ENCODE measurements at places on chromosomes 4 and X.

DNA sequence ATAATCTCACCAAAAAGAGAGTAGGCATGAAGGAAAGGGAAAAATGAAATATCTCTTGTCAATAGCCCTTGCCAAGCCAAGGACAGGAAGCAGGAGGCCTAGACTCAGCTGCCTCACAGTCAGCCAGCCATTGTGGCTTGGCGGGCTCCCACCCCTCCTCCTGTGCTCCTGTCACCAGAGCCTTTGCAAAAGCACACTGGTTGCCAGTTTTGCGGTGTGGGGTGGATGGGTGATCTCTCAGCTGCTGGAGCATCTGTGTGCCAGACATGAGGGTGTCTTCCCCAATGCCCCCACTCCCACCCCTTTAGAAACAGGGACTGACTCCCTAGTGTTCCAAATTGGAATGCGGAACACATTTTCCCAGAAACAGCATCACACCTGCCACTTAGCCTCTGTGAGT is 26.1 kb downstream of the ARHGEF6 start:
- no peak for DNase-seq

DNA sequence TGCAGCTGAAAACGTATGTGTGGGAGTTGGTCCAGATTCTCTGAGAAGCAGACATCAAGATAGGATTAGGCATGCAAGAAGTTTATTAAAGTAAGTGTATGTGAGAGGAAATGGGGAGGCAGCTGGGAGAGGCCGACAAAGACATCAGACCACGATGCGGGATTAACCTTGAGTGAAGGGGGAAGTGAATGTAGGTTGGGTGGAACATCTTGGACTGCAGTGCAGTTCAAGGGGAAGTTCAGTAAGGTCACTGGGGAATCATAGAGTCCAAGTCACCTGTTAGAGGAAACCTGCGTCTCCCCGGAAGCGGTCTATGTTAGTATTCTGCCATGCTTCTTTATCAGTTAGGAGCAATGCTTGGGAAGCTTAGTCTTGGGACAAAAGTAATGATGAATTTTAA is 22.0 kb downstream of the CXCL8 start:
- no peak for DNase-seq

- DNase-seq = no peak
Measured at GRCh38 chr4:113555868-113556267, 205.7 kb downstream of the CAMK2D start.

GRCh38 chr4:88447371-88448095 is 9.4 kb upstream of the HERC5 start:
- DNase-seq = no peak

DNA sequence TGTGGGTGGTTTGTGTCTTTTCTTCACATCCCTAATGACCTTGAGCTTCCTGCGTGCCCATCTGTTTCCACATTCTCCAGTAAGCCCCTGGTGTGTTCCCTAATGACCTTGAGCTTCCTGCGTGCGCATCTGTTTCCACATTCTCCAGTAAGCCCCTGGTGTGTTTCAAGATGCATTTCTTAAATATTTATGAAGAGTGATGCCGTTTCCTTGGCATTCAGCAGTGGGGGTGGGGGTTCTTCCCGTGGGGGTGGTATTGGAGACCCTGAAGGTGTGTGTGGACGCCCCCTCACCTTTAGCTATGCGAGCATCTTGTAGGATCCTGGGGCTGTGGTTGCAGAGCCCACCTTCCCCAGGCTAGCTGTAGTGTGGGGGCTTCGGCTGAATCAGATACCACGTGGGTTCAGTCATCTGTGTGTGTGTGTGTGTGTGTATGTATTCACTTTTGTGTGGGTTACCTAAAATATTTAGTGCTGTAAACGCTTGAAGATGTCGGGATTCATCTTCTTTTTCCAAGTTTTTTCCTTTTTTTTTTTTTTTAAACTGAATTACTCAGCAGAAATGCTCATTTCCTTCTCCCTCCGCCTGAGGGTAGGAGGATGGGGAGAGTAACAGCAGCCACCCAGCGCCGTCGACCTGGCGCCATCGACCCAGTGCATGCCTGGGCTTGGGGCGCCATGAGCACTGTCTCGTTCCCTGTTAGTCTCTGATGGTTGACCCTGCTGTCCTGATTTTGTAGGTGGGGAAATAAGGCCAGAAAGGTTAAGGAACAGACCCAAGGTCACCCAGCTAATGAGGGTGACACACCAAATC is 9.9 kb downstream of the NSG1 start:
- no peak for DNase-seq
